ENCODE measurements at places on chromosomes 2 and 18.

DNA sequence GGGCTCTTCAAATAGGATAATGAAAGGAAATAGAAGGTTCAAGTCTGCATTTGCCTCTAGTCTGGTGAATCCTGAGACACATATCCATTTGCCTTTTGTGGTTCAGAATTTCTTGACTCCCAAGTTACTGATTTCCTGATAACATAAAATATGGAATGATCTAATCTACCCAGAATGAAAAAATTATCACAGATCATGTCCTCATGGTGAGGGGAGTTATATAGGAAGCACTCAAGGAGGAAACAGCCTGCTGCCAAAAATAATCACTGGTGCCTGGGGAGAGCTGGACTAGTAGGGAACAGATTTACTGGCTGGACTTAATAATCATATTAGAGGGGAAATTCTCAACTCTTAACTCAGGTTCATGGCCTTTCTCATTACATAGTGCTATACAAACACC is 95.5 kb upstream of the STK17B start:
- H3K27ac ChIP-seq = no peak overlapping the region
- DNase-seq = no peak
- H3K27me3 ChIP-seq = no peaks in the 10 kb centered on the region
- peak overlapping the region; percentile 5 for H3K4me3 ChIP-seq

GRCh38 chr2:142722569-142722968 is 154.9 kb upstream of the KYNU start:
- H3K4me1 ChIP-seq = no peaks in the 10 kb centered on the region
- no peak overlapping the region for H3K27ac ChIP-seq
- no peaks in the 10 kb centered on the region for H3K27me3 ChIP-seq
- H3K4me3 ChIP-seq = no peak overlapping the region

DNA sequence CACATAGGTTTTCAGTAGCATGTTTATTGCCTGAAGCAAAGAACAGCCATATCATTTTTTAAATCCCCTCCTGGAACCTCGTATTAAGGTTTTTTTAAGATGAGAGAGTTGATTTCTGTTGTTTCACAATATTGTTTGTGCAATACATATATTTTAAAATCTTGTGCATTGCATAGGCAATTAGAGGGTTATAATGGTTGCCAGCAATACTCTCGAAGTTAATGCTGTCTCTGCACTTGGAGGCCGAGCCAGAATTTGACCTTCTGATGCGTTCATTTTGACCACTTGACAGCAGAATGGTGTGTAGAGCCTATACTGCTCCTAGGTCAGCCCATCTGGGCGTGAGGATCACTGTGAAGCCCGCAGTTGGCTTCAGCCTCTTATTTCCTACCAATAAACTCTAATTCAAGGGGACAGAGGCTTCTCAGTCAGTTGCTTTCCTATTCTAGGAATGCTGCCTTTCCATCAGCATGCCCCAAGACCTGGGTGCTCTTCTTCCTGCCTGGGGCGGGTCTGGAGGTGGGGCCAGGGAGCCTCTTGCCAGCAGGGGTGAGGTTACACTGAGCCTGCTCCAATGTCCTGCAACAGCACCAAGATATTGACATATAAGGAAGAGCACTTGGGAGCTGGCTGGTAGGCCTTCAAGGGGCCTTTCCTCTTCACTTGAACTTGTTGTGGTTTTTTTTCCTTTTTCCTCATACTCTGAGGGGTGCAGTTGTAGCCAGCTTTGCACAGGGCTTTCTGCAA is 91.4 kb upstream of the BCL2L11 start:
- H3K36me3 ChIP-seq = peaks cover 1% of the 10 kb centered on the region
- H3K27me3 ChIP-seq = peaks cover 43% of the 10 kb centered on the region
- H3K4me1 ChIP-seq = peaks cover 9% of the 10 kb centered on the region
- H3K27ac ChIP-seq = no peak overlapping the region
- no peak for DNase-seq

- H3K27ac ChIP-seq = no peak overlapping the region
- no peak overlapping the region for H3K4me3 ChIP-seq
- peaks cover 8% of the 10 kb centered on the region for H3K4me1 ChIP-seq
- no peak for DNase-seq
- peaks cover 6% of the 10 kb centered on the region for H3K27me3 ChIP-seq
Measured at GRCh38 chr2:9991221-9991620, 39.7 kb downstream of the GRHL1 start.

- H3K4me3 ChIP-seq = no peak overlapping the region
- no peaks in the 10 kb centered on the region for H3K27me3 ChIP-seq
- H3K27ac ChIP-seq = no peak overlapping the region
- no peak for DNase-seq
- H3K36me3 ChIP-seq = no peaks in the 10 kb centered on the region
- peaks cover 5% of the 10 kb centered on the region for H3K4me1 ChIP-seq
Measured at GRCh38 chr2:1405967-1406366, 7.3 kb upstream of the TPO start.

GRCh38 chr2:237214030-237214675 is 128.5 kb downstream of the COPS8 start:
- no peaks in the 10 kb centered on the region for H3K27me3 ChIP-seq
- no peak overlapping the region for H3K4me3 ChIP-seq
- H3K4me1 ChIP-seq = no peaks in the 10 kb centered on the region
- no peak overlapping the region for H3K27ac ChIP-seq
- no peaks in the 10 kb centered on the region for H3K36me3 ChIP-seq
- DNase-seq = no peak

Data from T-helper 2 cell treated with Interferon-gamma antibody and Interleukin-4, amounts not matched to agents 5 μg/mL and 100 μg/mL, for 36 hours (primary cell).